Stimulated activated CD8-positive, alpha-beta memory T cell treated with anti-CD3 and anti-CD28 coated beads, Interleukin-12 subunit alpha, Interleukin-12 subunit beta, amount 100 ng/mL, for 4 hours (primary cell): ENCODE measurements at places on chromosomes 11 and 22.

DNA sequence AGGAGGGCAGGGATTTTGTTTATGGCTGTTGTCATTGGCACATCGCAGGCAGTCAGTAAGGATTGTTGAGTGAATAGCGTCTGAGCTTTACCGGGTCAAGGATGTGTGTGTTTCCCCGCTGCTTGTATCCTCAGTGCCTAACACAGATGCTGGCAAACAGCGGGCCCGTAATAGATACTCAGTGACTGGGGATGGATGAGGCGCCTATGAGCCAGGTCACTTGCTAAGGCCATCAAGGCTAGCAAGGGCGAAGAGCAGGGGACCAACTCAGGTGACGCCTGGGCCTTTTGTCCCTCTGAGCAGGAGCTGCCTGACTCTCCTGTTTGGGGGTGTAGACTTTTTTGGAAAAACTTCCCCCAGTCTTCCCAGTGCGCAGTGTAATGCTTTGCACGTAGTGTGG, 118.1 kb downstream of the HIPK3 start:
- no peak for DNase-seq

- DNase-seq = no peak
These were observed 13.5 kb downstream of the PSMD13 start for GRCh38 chr11:250274-250673.

DNA sequence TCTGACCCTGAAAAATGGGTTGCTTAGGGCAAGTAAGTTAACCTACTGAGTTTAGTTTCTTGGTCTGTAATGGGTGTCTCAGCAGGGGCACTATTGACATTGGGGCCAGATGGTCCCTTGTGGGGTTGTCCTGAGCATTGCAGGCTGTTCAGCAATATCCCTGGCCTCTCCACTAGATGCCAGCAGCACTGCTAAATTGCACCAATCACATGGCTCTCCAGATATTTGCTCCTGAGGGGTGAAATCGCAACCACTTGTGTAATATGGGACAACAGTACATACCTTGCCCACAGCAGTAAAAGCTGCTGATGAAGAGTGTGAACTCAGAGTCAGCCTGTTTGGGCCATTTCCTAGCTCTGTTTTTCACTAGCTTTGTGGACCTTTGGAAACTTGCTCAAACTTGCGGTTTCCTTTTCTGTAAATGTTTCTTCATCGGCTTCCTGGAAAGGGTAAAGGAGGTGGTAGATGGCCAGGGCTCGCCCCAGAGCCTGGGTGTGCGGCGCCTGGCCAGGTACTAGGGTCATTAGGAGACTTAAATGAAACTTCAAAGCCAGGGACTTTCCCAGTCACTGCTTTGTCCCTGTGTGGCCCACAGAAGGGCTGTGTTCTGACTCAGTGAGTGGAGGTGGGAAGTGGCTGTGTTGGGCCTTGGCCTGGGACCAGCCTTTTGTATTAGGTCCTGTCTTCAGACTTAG, 13.0 kb downstream of the NCF4 start:
- DNase-seq = no peak

GRCh38 chr11:2574043-2574552, 125.7 kb downstream of the KCNQ1OT1 start:
- DNase-seq = no peak

DNA sequence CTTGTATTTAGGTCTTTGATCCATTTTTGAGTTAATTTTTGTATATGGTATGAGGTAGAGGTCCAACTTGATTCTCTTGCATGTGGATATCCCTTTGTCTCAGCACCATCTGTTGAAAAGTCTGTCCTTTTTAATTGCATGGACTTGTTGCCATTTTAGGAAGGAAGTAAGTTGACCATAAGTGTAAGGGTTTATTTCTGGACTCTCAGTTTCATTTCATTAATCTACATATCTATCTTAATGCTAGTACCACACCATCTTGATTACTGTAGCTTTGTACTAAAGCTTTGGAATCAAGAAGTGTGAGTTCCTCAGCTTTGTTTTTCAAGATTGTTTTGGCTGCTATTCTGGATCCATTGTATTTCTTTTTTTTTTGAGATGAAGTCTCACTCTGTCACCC, 31.4 kb downstream of the CBL start:
- DNase-seq = no peak

DNA sequence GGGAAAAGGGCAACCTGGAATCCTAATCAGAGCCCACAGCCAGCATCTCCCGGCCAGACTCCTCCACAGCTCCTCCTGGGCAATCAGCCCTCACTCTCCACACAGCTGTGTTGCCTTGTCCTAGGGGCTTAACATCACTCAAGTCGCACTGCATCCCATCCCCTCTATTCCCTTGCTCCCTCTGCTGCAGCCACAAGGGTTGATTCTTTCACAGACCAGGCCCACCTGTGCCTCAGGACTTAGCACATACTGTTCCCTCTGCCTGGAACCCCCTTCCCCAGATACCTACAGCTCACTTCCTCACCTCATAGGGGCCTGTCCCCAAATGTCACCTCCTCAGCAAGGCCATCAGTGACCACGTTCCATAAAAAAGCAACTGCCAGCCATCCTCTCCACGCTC, 18.4 kb downstream of the SPATA19 start:
- DNase-seq = no peak
